Uterine smooth muscle cell (primary cell): ENCODE measurements at places on chromosomes 12 and 14. TPM values are rescaled to one million over a fixed set of nuclear protein-coding genes. Genes with fewer than 3 reads are reported as not detected.

Gene OR11H6
- total RNA-seq: not detected in 2 replicates

Gene PLEKHD1
- under 0.01 TPM in 2 replicates for total RNA-seq

Gene ERP27
- not detected in 2 replicates for total RNA-seq

Gene KRT3
- not detected in 2 replicates for total RNA-seq

Gene ACVR1B
- total RNA-seq: 10.5 and 15.2 TPM in 2 replicates

Gene ABCD2
- 0.25 and 0.33 TPM in 2 replicates for total RNA-seq

Gene ADIPOR2
- 36.1 and 42.4 TPM in 2 replicates for total RNA-seq

Gene IGF1
- 0.25 TPM in 1 of 2 replicates, not detected in the other for total RNA-seq

Gene E2F7
- total RNA-seq: 26.4 and 32.6 TPM in 2 replicates

Gene KRT77
- not detected in 2 replicates for total RNA-seq

Gene HRK
- total RNA-seq: 0.11 and 0.37 TPM in 2 replicates

Gene TRHDE
- total RNA-seq: 87.2 and 109 TPM in 2 replicates

Gene GRIP1
- total RNA-seq: 1.3 and 3.5 TPM in 2 replicates

Gene RD3L
- total RNA-seq: not detected in 2 replicates

Gene LRIG3
- total RNA-seq: 33.5 and 40.7 TPM in 2 replicates

Gene SLC8A3
- total RNA-seq: 0.11 and 0.12 TPM in 2 replicates

Gene P2RX2
- total RNA-seq: not detected in 2 replicates

Gene IFNG-AS1
- total RNA-seq: not detected in 2 replicates

Gene TMTC2
- total RNA-seq: 8.7 and 11.9 TPM in 2 replicates

Gene TCL1B
- not detected in 2 replicates for total RNA-seq

Gene ANKS1B
- total RNA-seq: 1.2 TPM in 2 replicates

Gene GPX2
- total RNA-seq: not detected in 2 replicates

Gene SYCP3
- under 0.01 and 0.11 TPM in 2 replicates for total RNA-seq

Gene PFDN5
- 293 and 448 TPM in 2 replicates for total RNA-seq

Gene KCNC2
- total RNA-seq: 0.50 TPM in 1 of 2 replicates, not detected in the other

Gene GNPTAB
- total RNA-seq: 31.0 and 39.9 TPM in 2 replicates

Gene CCDC197
- total RNA-seq: not detected in 2 replicates

Gene IAPP
- total RNA-seq: not detected in 2 replicates

Gene RERG
- not detected in 2 replicates for total RNA-seq

Gene CD27
- 0.12 TPM in 1 of 2 replicates, not detected in the other for total RNA-seq

Gene FOXG1
- under 0.01 TPM in 1 of 2 replicates, not detected in the other for total RNA-seq

Gene WSCD2
- not detected in 2 replicates for total RNA-seq

Gene GALNT9
- total RNA-seq: 0.55 and 1.2 TPM in 2 replicates

Gene RHOJ
- 0.22 and 0.87 TPM in 2 replicates for total RNA-seq

Gene EIF2S1
- total RNA-seq: 179 and 369 TPM in 2 replicates

Gene IL22
- total RNA-seq: not detected in 2 replicates

Gene CD4
- 0.25 TPM in 1 of 2 replicates, not detected in the other for total RNA-seq

Gene CAMKK2
- total RNA-seq: 14.4 and 14.9 TPM in 2 replicates

Gene GPR137C
- total RNA-seq: 0.37 and 0.44 TPM in 2 replicates

Gene SPTB
- total RNA-seq: under 0.01 TPM in 2 replicates

Gene RASSF9
- total RNA-seq: 2.9 and 6.1 TPM in 2 replicates

Gene ZNF891
- 1.00 and 1.4 TPM in 2 replicates for total RNA-seq

Gene KRT85
- total RNA-seq: not detected in 2 replicates

Gene MDGA2
- 0.11 TPM in 1 of 2 replicates, not detected in the other for total RNA-seq

Gene CHURC1
- 44.2 and 83.7 TPM in 2 replicates for total RNA-seq

Gene CLEC2B
- 13.9 and 15.0 TPM in 2 replicates for total RNA-seq

Gene AKAP5
- 0.44 and 1.1 TPM in 2 replicates for total RNA-seq
